ENCODE measurements at places on chromosomes 11 and 22. TPM values are rescaled to one million over a fixed set of nuclear protein-coding genes. Genes with fewer than 3 reads are reported as not detected.

Gene LYVE1
- not detected for total RNA-seq

Gene BTG4
- not detected for total RNA-seq

Gene C11orf86
- not detected for total RNA-seq

Gene TMEM45B
- not detected for total RNA-seq

Gene TNNI2
- not detected for total RNA-seq

Gene IFITM10
- total RNA-seq = 2.2 TPM

Gene ATM
- 94.4 TPM for total RNA-seq

Gene IGLL1
- not detected for total RNA-seq

Gene DNAL4
- 2.5 TPM for total RNA-seq

Gene ROM1
- total RNA-seq = 4.6 TPM

Gene BTBD18
- not detected for total RNA-seq

Gene NXPE2
- total RNA-seq = not detected

Gene SERPING1
- total RNA-seq = 77.0 TPM

Gene C1QTNF4
- not detected for total RNA-seq

Gene CECR2
- total RNA-seq = not detected

Gene JAML
- total RNA-seq = not detected

Gene KRTAP5-9
- not detected for total RNA-seq

Gene BIK
- not detected for total RNA-seq

Gene LSP1
- 40.2 TPM for total RNA-seq

Gene GLB1L2
- total RNA-seq = not detected

Gene PHF5A
- 35.7 TPM for total RNA-seq

Gene SYT7
- total RNA-seq = 7.0 TPM

Gene RTL10
- 5.9 TPM for total RNA-seq

Gene OR2AT4
- total RNA-seq = not detected

Gene PKNOX2
- 2.0 TPM for total RNA-seq

Gene ACTN3
- not detected for total RNA-seq

Measured in fibroblast of the aortic adventitia (primary cell).